Esophagus squamous epithelium (tissue), 5 donors: ENCODE measurements at places on chromosomes 12 and 14.

- DNase-seq, result no peak
These were observed 20.6 kb downstream of the RACGAP1 start for GRCh38 chr12:50004696-50005095.

GRCh38 chr14:101845896-101846295, 84.4 kb downstream of the PPP2R5C start:
- DNase-seq, result no peak

- no peak for DNase-seq
These were observed 11.6 kb downstream of the FGD6 start for GRCh38 chr12:95205685-95206084.

DNA sequence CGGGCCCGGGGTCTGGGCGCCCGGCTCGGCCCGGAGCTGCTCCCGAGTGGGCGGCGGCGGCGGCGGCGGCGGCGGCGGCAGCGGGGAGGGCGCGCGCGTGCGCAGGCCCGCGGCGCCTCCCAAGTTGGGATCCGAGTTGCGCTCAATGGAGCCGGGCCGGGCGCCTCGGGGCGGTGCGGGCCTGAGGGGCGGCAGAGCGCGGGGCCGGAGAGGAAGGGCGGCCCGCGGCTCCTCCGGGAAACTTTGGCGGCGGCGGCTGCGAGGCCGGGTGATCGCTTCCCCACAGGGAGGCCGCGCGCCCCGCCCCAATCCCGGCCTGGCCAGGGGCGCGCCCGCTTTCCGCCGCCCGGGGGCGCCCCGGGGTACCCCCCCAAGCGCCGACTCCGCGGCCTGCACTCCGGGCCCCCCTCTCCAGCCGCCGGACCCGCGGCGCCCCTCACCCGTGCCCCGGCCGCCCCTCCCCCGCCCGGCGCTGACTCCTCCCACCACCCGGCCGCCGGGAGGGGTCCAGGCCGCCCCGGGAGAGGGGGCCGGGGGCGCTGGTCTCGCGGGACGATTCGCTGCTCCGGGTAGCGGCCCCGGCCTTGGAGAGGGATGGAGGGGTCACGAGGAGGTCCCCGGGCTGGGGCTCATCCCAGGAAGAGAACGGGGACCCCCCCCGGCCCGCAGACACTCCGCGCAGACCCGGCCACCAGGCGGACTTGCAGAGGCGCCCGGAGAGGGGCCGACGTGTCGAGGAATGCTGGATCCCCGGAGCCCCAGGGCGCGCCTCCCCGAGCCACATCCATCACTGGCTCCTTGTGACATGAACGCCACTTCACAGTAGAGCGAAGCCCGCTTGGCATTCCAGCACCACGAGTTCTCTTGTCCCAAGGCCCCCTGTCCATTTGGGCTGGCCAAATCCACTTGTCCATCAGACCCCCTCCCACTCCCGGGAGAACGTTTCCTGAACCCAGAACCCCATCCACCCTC, at the start of gene RILPL1:
RILPL1 (minus strand) TSS at position 48 of the 972 bp plus-strand sequence. CDS start 237 bp downstream, outside the sequence.
- no peak for DNase-seq
